Stimulated activated CD8-positive, alpha-beta memory T cell treated with anti-CD3 and anti-CD28 coated beads, Interleukin-12 subunit alpha, Interleukin-12 subunit beta, amount 100 ng/mL, for 1 hour (primary cell): ENCODE measurements at places on chromosomes 3 and 15.

GRCh38 chr3:132006605-132007204 lies 28.1 kb downstream of the CPNE4 start:
- DNase-seq, result no peak

GRCh38 chr3:54211097-54211496 lies 88.7 kb downstream of the CACNA2D3 start:
- no peak for DNase-seq

DNA sequence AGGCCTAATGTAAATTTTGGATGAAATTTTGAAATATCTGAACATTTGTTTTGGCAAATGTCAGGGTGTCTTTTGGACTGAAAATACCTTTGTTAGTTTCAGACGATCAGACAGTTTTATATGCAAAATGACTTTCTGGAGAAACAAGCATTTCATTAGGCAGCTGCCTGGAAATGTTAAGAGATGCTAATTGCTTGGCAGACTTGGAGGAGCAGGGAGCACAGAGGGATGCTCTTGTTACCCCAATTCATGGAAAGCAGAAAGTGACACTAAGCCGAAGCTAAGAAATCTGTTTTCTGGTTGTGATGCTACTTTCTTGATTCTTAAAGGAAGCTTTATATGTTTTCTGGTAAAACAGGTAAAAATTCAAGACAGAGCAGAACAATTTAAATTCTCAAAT lies 204.3 kb upstream of the GBE1 start:
- no peak for DNase-seq

GRCh38 chr3:128198313-128198712 lies 45.0 kb downstream of the EEFSEC start:
- DNase-seq, result no peak

- DNase-seq, result no peak
Measured at GRCh38 chr3:150074697-150075416, 104.2 kb upstream of the PFN2 start.

DNA sequence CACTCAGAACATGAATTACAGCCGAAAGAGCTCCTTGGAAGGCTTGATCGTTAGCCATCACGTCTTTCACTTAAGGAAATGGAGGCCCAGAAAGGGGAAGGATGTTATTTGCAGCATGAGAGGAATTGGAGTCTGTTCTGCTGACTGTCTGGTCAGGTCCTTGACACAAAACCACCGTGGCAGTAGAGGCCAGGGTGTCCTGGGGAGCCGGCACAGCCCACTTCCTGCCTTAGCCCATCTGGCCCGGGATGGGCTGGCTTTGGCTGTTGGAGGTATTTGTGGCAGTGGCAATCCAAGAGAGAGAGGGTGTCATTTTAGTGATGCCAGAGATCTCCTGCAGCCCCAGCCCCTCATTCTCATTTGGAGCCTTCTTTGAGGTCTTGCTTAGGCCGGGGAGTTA lies 37.4 kb downstream of the ST6GAL1 start:
- no peak for DNase-seq

- no peak for DNase-seq
Measured at GRCh38 chr3:131553495-131554247, 50.9 kb upstream of the MRPL3 start.

DNA sequence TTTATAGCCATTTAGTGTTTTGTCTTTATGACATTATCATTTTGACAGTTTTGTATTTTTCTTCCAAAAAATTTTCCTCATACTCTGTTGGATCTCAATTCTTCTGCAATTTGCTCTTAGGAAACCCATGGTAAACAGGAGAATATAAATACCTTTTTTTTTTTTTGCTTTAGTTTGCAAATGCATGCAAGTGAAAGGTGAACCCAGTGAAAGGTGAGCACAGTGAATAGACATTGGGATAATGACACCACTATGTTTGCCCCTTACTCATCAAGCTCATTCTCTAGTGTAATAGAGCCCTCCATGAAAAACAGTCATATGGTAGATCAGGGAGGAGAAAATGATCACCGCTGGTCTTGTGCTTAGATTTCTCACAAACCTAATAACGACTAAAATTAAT lies 59.0 kb upstream of the TRPC1 start:
- DNase-seq, result no peak
